Bladder microvascular endothelial cell (primary cell): ENCODE measurements at places on chromosomes 7 and 10. TPM values are rescaled to one million over a fixed set of nuclear protein-coding genes. Genes with fewer than 3 reads are reported as not detected.

AKR1C8 gene
- 0.16 TPM in 1 of 2 replicates, not detected in the other for total RNA-seq

NSUN6 gene
- total RNA-seq: 4.2 and 5.9 TPM in 2 replicates

THSD7A gene
- total RNA-seq: 27.2 and 29.5 TPM in 2 replicates

GARIN1A gene
- total RNA-seq: 0.16 and 0.25 TPM in 2 replicates

NEUROD6 gene
- not detected in 2 replicates for total RNA-seq

TECPR1 gene
- total RNA-seq: 64.2 and 64.4 TPM in 2 replicates

FAM221A gene
- total RNA-seq: 4.2 and 8.6 TPM in 2 replicates

CCL26 gene
- not detected in 2 replicates for total RNA-seq

TUBAL3 gene
- under 0.01 and 0.25 TPM in 2 replicates for total RNA-seq

GPR37 gene
- 0.16 and 0.38 TPM in 2 replicates for total RNA-seq

SCIN gene
- total RNA-seq: 0.13 and 0.49 TPM in 2 replicates

OTUD1 gene
- 6.0 and 7.7 TPM in 2 replicates for total RNA-seq

SFTPA1 gene
- total RNA-seq: not detected in 2 replicates

TMEM213 gene
- not detected in 2 replicates for total RNA-seq

TMEM225B gene
- total RNA-seq: not detected in 2 replicates

CELF2 gene
- total RNA-seq: 3.4 and 23.2 TPM in 2 replicates

GPAM gene
- 5.2 and 9.8 TPM in 2 replicates for total RNA-seq

POM121 gene
- total RNA-seq: 3.9 and 9.8 TPM in 2 replicates

AGFG2 gene
- total RNA-seq: 25.1 and 33.2 TPM in 2 replicates

MAGI2 gene
- 0.81 and 3.0 TPM in 2 replicates for total RNA-seq

CTAGE6 gene
- total RNA-seq: 0.32 and 1.5 TPM in 2 replicates

OR2A42 gene
- total RNA-seq: not detected in 2 replicates

NPC1L1 gene
- under 0.01 TPM in 1 of 2 replicates, not detected in the other for total RNA-seq

PPP3CB gene
- 10.5 and 22.8 TPM in 2 replicates for total RNA-seq

ATG9B gene
- 0.19 TPM in 1 of 2 replicates, not detected in the other for total RNA-seq

SPDYE11 gene
- not detected in 2 replicates for total RNA-seq

KAZALD1 gene
- total RNA-seq: 0.31 and 0.49 TPM in 2 replicates

ADRA2A gene
- 0.06 and 0.16 TPM in 2 replicates for total RNA-seq
